ENCODE measurements at places on chromosomes 3 and 15. TPM values are rescaled to one million over a fixed set of nuclear protein-coding genes. Genes with fewer than 3 reads are reported as not detected.

DNA sequence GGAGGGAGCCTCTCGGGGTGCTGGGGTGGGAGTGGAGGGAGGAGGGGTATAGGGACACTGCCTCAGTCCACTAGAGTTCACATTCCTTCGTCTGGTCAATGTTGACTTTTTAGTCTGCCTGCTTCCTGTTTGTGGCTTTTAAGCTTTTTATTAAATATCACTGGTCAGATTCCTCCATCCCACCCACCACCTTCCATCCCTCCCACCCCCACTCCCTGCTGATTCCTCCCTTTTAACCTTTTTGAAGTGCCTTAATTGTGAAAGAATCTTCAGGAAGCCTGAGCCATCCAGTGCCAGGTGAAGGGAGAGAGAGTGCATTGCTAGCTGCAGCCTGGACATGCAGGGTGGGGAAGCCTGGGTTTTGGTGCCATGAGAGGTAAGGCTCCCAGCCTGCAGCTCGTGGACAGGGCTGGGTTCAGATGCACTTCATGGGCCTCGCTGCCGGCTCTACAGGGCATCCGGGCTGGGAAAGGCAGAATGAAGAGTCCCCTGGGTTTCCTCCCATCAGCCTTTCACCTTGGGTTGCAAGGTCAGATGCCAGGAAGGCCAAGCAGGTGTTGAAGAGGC lies 105.9 kb downstream of the DNAJB8 start:
- no peak overlapping the region for H3K27ac ChIP-seq
- H3K4me3 ChIP-seq, result no peak overlapping the region
- no peak for DNase-seq
- H3K27me3 ChIP-seq, result no peaks in the 10 kb centered on the region
- no peaks in the 10 kb centered on the region for H3K4me1 ChIP-seq

- H3K36me3 ChIP-seq, result no peaks in the 10 kb centered on the region
- no peak for DNase-seq
- H3K27ac ChIP-seq, result no peak overlapping the region
Observed at GRCh38 chr3:143413372-143413771, 293.8 kb downstream of the CHST2 start.

The GP5 gene
- 1.9 TPM for polyA plus RNA-seq

- no peak overlapping the region for H3K4me3 ChIP-seq
- no peaks in the 10 kb centered on the region for H3K27me3 ChIP-seq
- no peak overlapping the region for H3K27ac ChIP-seq
- no peak for DNase-seq
- H3K4me1 ChIP-seq, result no peaks in the 10 kb centered on the region
Observed at GRCh38 chr15:38010395-38010794, 76.0 kb downstream of the TMCO5A start.

DNA sequence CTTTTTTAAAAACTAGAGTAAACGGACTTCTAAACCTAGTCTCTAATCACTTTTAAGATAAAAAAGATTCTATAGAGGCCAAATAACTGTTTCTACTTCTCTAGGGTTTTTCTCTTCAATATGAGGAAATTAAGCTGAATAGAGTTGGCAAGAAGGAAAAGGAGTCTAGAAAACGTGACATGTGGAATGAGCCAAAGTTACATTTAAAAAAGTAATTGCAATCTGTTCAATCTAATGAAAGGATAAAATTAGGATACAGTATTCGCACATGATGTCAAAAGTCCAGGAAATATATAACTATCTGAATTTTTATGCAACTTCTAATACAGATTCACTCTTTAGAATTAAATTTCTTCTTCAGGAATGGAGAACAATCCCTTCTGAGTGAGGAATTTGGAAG lies 300.1 kb downstream of the ULK4 start:
- no peak overlapping the region for H3K4me3 ChIP-seq
- no peak overlapping the region for H3K27ac ChIP-seq
- DNase-seq, result no peak
- H3K27me3 ChIP-seq, result no peaks in the 10 kb centered on the region
- no peaks in the 10 kb centered on the region for H3K4me1 ChIP-seq

The SPPL2A gene
- polyA plus RNA-seq, result 102 TPM

GRCh38 chr15:61840090-61840489 lies 220.2 kb downstream of the VPS13C start:
- no peak for DNase-seq
- H3K4me3 ChIP-seq, result no peak overlapping the region
- peaks cover 3% of the 10 kb centered on the region for H3K4me1 ChIP-seq

DNA sequence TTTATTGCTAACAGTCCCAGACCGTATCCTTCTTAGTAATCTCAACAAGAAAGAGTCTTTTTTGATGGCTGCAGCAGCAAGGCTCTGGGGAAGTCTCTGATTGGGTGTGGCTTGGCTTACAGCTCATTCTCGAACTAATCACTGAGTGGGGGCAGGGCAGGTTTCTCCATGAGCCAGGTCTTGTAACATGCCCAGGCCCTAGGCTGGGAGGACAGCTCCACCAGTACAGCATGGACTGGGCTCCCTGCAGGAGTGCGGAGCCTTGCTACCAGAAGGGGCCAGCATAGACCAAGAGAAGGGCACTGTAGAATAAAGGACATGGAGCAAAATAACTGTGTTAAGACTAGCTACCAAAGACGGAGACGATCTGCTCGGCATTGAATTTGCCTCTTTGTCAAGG lies 7.2 kb downstream of the CD276 start:
- H3K4me1 ChIP-seq, result peaks cover 9% of the 10 kb centered on the region
- H3K27ac ChIP-seq, result no peak overlapping the region
- peaks cover 16% of the 10 kb centered on the region for H3K27me3 ChIP-seq
- H3K36me3 ChIP-seq, result no peaks in the 10 kb centered on the region
- H3K4me3 ChIP-seq, result no peak overlapping the region

All from CD4-positive, alpha-beta memory T cell (primary cell).